ENCODE measurements at places on chromosomes 6 and 20. TPM values are rescaled to one million over a fixed set of nuclear protein-coding genes. Genes with fewer than 3 reads are reported as not detected.

- H3K4me3 ChIP-seq, result no peak overlapping the region
- DNase-seq, result no peak
- H3K27ac ChIP-seq, result no peak overlapping the region
- no peaks in the 10 kb centered on the region for H3K4me1 ChIP-seq
These were observed 14.8 kb upstream of the HLA-DRB1 start for GRCh38 chr6:32604434-32604877.

- H3K4me1 ChIP-seq, result peaks cover 15% of the 10 kb centered on the region
- no peak overlapping the region for H3K4me3 ChIP-seq
- peak; percentile 10 for DNase-seq
- H3K27me3 ChIP-seq, result peaks cover 9% of the 10 kb centered on the region
- H3K36me3 ChIP-seq, result no peaks in the 10 kb centered on the region
- H3K27ac ChIP-seq, result no peak overlapping the region
These were observed 66.8 kb upstream of the EYA2 start for GRCh38 chr20:46827718-46828458.

GRCh38 chr6:3773678-3774298, 22.3 kb upstream of the PXDC1 start:
- no peaks in the 10 kb centered on the region for H3K27me3 ChIP-seq
- H3K36me3 ChIP-seq, result no peaks in the 10 kb centered on the region
- H3K4me3 ChIP-seq, result no peak overlapping the region
- H3K4me1 ChIP-seq, result peaks cover 4% of the 10 kb centered on the region

DNA sequence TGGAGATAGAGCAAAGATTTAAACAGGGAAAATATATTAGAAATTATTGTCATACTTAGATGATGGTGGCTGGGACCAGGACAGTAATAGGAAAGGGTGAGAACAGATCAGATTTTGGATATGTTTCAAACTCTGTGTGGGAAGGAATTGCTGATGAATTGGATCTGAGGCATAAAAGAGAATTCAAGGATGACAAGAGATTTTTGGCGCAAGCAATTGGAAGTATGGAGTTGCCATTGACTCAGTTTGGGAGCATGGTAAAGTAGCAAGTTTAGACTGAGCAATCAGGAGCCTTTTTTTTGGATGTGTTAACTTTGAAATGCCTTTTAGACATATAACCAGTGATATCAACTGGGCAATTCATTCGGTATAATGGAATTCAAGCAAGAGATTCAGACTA, 14.4 kb downstream of the TAB2 start:
- H3K27ac ChIP-seq, result peak overlapping the region; percentile 91
- no peaks in the 10 kb centered on the region for H3K27me3 ChIP-seq
- H3K4me1 ChIP-seq, result peaks cover 57% of the 10 kb centered on the region
- peak overlapping the region; percentile 28 for H3K4me3 ChIP-seq

DNA sequence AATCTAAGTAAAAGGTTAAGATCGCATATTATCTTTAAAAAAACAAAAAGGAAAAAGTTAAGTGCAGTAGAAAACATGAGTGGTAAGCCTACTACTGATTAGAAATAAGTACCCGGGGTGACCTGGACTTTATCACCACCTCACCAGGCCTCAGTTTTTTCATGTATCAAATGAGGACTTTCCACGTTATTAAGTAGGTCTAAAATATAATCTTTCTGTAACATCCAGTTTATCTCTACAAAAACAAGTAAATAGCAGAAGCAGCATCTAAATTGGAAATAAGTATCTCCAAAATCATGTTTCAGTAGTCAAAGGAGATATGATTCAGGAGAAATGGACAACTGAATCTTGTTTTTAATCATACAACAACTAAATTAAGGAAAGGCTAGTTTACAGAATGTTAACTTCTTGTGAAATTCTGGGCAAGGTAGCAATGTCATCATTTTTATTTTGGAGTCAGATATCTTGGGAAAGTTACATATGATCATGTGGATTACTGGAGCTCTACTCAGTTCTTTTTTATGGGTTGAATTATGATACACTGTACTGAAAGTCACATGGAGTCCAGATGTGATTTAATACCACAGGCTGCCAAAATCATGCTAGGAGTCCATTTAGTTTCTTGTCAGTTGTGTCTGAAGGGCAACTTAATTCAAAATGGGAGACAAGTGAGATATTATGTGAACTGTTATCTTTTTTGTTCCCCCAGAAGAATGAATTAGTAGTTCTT, 114.7 kb upstream of the PRL start:
- no peak overlapping the region for H3K27ac ChIP-seq
- no peak overlapping the region for H3K4me3 ChIP-seq
- H3K36me3 ChIP-seq, result no peaks in the 10 kb centered on the region

DNA sequence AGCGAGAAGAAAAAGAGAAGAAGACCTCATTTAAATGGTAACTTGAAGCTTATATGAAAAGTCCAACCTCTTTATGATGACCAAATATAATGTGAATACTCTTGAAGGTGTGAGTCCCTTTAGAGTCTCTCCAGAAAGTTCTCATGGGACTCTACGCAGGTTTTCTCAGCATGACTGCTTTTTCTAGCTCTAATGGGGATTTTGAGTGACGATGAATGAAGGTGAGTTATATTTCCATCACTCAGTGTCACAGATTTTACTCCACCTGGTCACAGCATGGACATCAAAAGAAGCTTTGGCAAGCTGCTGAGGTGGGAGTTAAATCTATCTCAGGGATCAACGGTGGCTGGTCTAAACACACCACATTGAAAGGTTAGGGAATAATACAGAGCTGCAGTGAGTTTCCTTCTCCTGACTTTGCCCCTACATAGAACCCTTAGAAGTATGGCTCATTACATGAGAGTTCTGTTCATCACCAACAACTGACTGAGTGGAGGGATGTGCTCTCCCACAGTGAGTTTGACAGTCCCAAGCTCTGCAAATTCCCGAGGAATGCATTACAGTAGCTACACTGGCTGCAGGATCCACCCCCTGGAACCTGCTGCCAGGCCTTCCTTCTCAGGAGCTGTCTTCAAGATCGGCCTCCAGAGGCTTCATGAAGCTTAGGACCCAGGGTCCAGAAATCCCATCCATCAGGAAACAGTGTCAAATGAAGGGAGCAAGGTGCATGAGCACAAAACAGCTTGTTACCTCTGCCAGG, 126.8 kb downstream of the FOXC1 start:
- DNase-seq, result no peak
- no peaks in the 10 kb centered on the region for H3K36me3 ChIP-seq
- H3K27me3 ChIP-seq, result no peaks in the 10 kb centered on the region
- H3K4me1 ChIP-seq, result no peaks in the 10 kb centered on the region

GRCh38 chr6:86526238-86526637, 411.1 kb upstream of the HTR1E start:
- no peak overlapping the region for H3K27ac ChIP-seq
- no peaks in the 10 kb centered on the region for H3K36me3 ChIP-seq
- DNase-seq, result no peak
- no peaks in the 10 kb centered on the region for H3K27me3 ChIP-seq
- H3K4me3 ChIP-seq, result no peak overlapping the region
- H3K4me1 ChIP-seq, result no peaks in the 10 kb centered on the region

DNA sequence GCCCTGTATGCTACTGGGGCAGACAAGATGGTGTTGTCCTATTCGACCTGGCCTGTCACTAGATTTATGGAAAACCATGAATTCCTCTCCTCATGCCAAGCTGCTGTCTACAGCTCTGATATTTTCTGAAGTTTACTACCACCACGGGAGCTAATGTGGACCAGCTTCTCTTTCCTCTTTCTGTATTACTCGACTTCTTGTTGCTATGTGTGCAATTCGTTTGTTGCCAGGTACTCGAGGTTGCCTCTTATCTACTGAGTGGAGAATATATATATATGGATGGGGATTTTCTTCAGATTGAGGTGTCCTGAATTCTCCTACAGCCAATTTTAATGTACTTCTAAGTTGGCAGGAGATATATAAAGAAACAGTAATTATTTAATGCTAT, 34.7 kb downstream of the MAN1A1 start:
- no peaks in the 10 kb centered on the region for H3K27me3 ChIP-seq
- H3K36me3 ChIP-seq, result no peaks in the 10 kb centered on the region
- H3K4me3 ChIP-seq, result no peak overlapping the region
- H3K27ac ChIP-seq, result no peak overlapping the region
- no peaks in the 10 kb centered on the region for H3K4me1 ChIP-seq
- no peak for DNase-seq

DNA sequence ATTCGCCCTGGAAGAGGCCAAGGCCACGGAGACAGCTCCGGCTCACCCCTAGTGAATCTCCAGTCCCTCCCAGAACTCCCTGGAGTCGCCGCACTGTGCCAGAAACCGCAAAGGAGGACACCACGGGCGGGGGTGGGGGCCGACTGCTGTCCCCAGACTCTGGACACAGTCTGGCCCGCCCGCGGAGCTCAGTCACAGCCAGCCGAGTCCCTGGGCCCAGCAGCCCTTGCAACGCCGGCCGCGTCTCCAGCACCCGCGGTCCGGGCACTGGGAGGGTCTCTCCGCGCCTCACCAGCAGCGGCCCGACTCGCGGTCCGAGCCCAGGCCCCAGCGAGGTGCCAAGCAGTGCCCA, 518 bp downstream of the PEX6 start:
- peaks cover 13% of the 10 kb centered on the region for H3K4me1 ChIP-seq
- H3K4me3 ChIP-seq, result peak overlapping the region; percentile 93
- H3K27me3 ChIP-seq, result no peaks in the 10 kb centered on the region
- DNase-seq, result peak; percentile 32
- H3K36me3 ChIP-seq, result no peaks in the 10 kb centered on the region

GRCh38 chr20:48805286-48805685, 22.5 kb downstream of the PREX1 start:
- no peaks in the 10 kb centered on the region for H3K36me3 ChIP-seq
- no peak overlapping the region for H3K27ac ChIP-seq

DNA sequence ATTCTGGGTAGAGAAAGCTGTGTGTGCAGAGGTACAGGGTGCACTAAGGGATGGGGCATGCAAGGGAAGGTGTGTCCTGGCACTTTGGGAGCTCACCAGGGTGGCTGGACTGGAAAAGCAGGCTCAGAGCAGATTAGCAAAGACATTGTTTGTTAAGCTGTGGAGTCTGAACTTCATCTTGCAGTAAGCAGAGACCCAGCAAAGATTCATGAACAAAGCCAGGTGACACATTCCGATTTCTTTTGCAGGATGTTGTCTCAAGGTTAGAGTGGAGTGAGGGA, 28.8 kb downstream of the DUSP22 start:
- H3K27me3 ChIP-seq, result no peaks in the 10 kb centered on the region
- H3K4me3 ChIP-seq, result no peak overlapping the region
- H3K36me3 ChIP-seq, result no peaks in the 10 kb centered on the region
- no peak overlapping the region for H3K27ac ChIP-seq

DNA sequence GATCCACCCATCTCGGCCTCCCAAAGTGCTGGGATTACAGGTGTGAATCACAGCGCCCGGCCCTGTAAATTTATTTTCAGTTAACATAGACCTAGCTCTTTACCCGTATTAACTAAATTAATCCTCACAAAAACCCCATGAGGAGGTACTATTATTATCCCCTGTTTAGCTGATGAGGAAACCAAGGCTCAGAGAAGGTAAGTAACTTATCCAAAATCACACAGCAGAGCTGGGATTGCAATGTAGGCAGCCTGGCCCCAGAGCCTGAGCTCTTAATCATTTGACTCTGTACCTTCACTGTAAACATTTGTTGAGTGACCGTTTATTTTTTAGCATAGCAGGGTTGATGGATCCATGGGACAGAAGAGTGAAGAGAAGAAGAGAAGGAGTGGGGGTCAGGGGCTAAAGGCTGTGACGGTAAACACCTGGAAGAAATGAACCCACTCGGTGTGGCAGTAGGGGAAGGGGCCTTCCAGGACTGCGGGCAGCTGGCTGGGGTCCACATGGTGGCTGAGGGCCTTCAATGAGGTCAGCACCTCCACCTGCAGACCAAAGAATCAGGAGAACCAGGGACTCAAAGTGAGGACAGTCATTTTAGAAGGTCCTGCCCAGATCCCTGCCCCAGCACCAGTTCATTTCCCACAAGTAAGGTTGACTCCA, 35.2 kb downstream of the KIAA1755 start:
- no peak overlapping the region for H3K27ac ChIP-seq
- DNase-seq, result no peak
- no peak overlapping the region for H3K4me3 ChIP-seq

GRCh38 chr20:19981031-19981451, 36.1 kb upstream of the NAA20 start:
- H3K4me3 ChIP-seq, result no peak overlapping the region
- H3K4me1 ChIP-seq, result peaks cover 59% of the 10 kb centered on the region
- no peak overlapping the region for H3K27ac ChIP-seq
- peak; percentile 64 for DNase-seq
- peaks cover 45% of the 10 kb centered on the region for H3K36me3 ChIP-seq

DNA sequence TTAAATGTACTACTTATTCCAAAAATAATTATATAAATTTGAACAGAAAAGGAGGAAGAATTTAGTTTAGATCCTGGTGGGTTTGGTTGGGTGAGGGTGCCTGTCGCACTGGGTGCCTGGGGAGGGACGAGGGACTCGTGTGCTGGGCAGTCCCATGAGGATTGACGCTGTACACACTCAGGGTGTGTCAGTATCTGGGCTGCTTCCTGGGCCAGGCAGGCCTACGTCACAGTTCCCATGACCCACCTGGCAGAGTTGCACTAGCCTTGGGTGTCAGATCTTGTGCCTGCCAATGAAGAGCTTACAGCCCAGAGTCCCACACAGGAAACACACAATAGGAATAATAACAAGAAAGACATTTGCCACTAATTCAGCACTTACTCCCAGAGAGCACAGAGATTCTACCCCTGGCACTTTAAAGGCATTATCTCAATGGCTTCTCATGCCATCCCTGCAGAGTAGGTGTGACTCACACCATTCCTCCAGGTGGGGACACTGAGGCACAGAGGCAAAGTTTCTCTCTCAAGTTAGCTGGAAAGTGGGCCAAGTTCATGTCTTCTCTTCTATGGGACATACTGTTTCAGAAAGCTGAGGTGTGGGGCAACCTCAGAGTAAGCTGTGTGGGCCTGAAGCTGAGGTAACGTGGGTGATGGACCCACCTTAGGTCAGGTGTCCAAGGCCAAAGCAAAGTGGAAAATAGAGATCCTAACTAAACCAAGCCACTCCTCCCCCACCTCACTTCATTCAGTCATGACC, 1.3 kb upstream of the SDCBP2 start:
- H3K4me1 ChIP-seq, result peaks cover 50% of the 10 kb centered on the region
- DNase-seq, result peak; percentile 53
- H3K27ac ChIP-seq, result peak overlapping the region; percentile 92
- H3K36me3 ChIP-seq, result peaks cover 12% of the 10 kb centered on the region
- H3K27me3 ChIP-seq, result no peaks in the 10 kb centered on the region
- no peak overlapping the region for H3K4me3 ChIP-seq

- H3K27me3 ChIP-seq, result no peaks in the 10 kb centered on the region
- H3K4me1 ChIP-seq, result peaks cover 19% of the 10 kb centered on the region
- DNase-seq, result peak; percentile 43
- no peaks in the 10 kb centered on the region for H3K36me3 ChIP-seq
These were observed 85.9 kb downstream of the CRYBG1 start for GRCh38 chr6:106446287-106446885.

Gene C6orf132
- total RNA-seq, result 66.0 TPM

Gene COL20A1
- not detected for total RNA-seq

Gene BPIFB2
- total RNA-seq, result not detected

Gene HLA-DMB
- total RNA-seq, result not detected

Gene KHDC1
- total RNA-seq, result 7.9 TPM

Gene LTA
- total RNA-seq, result not detected

Gene TM9SF4
- 32.6 TPM for total RNA-seq

Gene CEP85L
- 7.8 TPM for total RNA-seq

Gene OR12D3
- not detected for total RNA-seq

Gene SLC32A1
- total RNA-seq, result not detected

Gene HLA-DQB1
- total RNA-seq, result not detected

Gene CFB
- 0.86 TPM for total RNA-seq

Gene SERPINB6
- total RNA-seq, result 140 TPM

Data from PC-3 (cell line).